ENCODE measurements at places on chromosomes 3 and 15. TPM values are rescaled to one million over a fixed set of nuclear protein-coding genes. Genes with fewer than 3 reads are reported as not detected.

DNA sequence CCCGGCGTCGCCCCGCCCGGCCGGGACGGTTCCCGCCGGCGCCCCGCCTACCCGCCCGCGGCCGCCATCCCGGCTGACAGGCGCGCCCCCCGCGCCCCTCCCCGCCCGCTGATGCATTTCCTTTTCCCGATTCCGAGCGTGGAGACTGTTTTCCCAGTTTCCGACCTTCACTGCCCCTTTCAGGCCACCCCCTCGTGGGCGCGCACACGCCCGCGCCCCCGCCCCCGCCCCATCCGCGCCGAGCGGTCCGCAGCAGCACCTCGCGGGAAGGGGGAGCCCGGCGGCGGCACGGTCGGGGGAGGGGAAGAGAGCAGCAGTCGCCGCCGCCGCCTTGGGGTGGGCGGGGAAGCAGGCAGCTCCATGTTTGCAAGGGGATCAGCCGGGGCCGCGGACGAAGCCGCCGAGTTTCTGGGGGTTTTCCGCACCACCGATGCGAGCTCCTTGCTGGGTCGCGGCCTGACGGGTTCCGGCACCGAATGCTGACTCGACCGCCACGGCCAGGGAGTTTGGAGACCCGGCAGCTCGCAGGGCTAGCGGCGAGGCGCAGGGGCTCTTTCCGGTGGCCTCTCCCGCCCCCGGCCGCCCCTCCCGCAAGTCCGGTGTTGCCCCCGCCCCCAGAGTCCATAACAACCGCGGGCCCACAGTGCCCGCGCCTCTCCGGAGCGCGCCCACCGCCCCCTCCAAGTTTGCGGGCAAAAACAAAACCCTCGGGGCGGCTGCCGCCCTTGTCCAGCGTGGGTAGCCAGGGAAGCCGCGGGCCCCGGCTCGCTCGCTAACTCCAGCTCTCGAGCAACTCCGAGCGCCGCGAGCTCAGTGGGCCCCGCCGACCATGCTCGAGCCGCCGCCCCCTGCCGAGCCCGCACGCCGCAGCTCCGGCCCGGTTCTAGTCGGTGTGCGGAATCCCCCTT, 3.2 kb upstream of the SIN3A start:
- no peak for DNase-seq

GRCh38 chr3:182389071-182389815, 404.1 kb upstream of the ATP11B start:
- DNase-seq = no peak

GRCh38 chr15:65451989-65452388, 29.2 kb upstream of the IGDCC4 start:
- DNase-seq = no peak

GRCh38 chr15:47304656-47305055, 412.6 kb upstream of the SEMA6D start:
- DNase-seq = no peak

DNA sequence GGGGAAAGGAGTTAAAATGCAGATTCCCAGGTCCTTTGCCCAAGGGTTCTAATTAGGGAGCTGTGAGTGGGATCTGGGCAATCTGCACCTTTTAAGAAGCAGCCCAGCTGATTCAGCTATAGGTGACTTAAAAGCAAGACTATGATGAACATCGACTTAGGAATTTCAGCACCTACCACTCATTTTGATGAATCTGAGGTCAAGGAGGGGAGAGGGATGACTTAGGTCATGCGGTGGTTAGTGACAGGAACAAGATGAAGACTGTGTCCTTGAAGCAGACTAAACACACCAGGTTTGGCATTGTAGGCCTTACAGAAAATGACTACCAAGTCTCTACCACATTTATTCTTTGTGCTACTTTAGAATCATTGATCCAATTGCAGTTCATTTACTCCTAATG, 196.3 kb downstream of the DTWD1 start:
- DNase-seq = no peak

DNA sequence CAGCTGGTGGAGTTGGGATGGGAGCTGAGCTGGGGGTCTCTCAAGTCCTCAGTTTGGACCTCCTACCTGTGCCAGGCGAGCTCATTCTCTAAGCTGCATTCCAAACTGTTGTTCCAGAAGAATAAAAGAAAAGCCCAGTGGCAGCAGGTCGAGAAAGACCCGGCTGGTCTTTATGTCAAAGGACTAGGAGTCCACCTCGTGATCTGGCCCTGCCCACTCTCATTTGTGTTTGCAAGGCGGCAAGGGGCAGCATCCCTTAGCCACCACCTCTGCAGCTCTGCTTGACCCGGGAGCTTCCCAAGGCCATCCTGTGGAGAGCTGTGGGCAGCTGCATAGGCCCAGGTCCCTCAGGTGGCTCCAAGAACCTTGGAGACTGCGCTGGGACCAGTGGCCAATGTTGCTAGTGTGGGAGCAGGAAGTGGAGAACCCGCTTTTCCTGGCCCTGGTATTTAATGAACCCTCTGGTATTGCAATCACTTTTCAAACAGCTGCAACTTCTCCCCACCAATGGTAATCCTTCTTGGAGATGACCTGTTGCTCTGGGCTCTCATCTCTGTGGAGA, 30.9 kb downstream of the KY start:
- DNase-seq = peak; percentile 6

DNA sequence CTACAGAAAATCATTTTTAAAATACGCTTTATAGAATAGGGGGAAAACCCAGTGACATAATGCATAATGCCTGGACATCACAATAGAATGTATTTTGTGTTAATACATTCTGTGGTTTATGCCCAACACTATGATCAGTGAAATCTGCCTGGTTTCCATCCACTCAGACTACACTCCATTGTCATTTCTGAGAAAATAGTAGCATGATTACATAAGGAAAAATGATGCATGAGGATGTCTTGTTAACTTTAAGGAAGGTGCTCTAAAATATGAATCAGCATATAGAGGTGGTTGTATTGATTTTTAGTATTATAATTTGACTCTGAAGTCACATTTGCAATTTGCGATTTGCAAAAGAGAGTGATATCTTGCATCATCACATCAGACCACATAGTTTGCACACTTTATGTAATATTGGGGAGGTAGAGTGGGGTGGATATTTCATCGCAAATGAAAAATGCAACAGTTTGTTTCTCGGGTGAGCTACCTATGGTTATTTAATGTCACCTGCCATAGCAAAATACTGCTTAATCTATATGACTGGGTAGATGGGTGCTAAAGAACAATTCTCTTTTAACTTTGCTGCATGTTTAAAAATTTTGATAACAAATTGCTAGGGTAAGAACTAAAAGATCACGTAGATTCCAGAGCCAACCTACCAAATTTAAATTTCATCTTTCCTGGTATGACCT, 403.9 kb downstream of the IL5RA start:
- DNase-seq = no peak

The ALDH1L1 gene
- 199 TPM for polyA plus RNA-seq

The ARPP21 gene
- polyA plus RNA-seq = 0.11 TPM

The MASP1 gene
- polyA plus RNA-seq = 2.8 TPM

The GLDN gene
- polyA plus RNA-seq = 0.71 TPM

All from kidney (tissue), 22 donors.